A673 (cell line): ENCODE measurements at places on chromosomes 4 and X. TPM values are rescaled to one million over a fixed set of nuclear protein-coding genes. Genes with fewer than 3 reads are reported as not detected.

GRCh38 chr4:7626531-7626930 is 191.8 kb upstream of the PSAPL1 start:
- no peak overlapping the region for H3K4me3 ChIP-seq
- H3K4me1 ChIP-seq = no peaks in the 10 kb centered on the region
- no peak for DNase-seq
- H3K36me3 ChIP-seq = no peaks in the 10 kb centered on the region

GRCh38 chr4:175536852-175537453 is 275.1 kb downstream of the GPM6A start:
- no peak overlapping the region for H3K27ac ChIP-seq
- H3K4me3 ChIP-seq = no peak overlapping the region
- H3K4me1 ChIP-seq = no peaks in the 10 kb centered on the region
- no peaks in the 10 kb centered on the region for H3K27me3 ChIP-seq
- peak; percentile 71 for DNase-seq
- H3K36me3 ChIP-seq = no peaks in the 10 kb centered on the region

The PABPC4L gene
- 3.4 and 4.4 TPM in 2 replicates for total RNA-seq

The VGLL1 gene
- total RNA-seq = not detected in 2 replicates

DNA sequence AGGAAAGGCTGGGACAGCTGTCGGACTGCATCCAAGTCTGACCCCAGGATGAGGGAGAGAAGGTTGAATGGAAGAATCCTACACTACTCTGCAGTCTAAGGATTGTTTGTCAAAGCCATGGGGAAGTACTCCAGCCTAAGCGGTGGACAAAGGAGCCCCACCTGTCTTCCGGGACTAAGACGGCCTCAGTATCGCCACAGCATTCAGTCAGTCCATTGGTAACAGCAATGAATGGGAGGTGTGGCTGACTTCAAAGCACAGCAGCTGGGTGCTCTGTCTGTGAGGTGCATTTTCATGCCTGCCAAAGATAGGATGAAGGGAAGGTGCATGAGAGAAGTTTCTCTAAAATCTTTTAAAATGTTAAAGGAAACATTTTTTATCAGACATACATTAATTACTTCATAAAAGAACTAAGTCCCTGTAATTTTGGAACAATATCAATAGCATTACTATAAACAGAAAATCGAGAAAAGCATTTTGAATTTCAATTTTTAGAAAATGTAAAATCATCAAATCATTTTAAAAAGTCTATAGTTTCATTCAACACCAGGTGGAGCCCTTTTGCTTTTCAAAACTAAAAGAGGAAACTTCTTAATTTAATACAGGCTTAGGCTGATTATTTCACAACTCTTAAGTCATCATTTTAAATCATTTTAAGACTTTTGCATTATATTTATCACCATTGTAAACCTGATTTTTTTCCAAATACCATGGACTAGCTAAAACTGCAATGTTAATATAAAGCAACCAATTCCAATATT is 27.6 kb upstream of the INTU start:
- peaks cover 6% of the 10 kb centered on the region for H3K4me1 ChIP-seq
- no peaks in the 10 kb centered on the region for H3K27me3 ChIP-seq
- no peaks in the 10 kb centered on the region for H3K36me3 ChIP-seq
- H3K4me3 ChIP-seq = no peak overlapping the region

GRCh38 chr4:1171311-1172227 is 814 bp downstream of the SPON2 start:
- H3K4me1 ChIP-seq = peaks cover 4% of the 10 kb centered on the region
- H3K36me3 ChIP-seq = no peaks in the 10 kb centered on the region
- DNase-seq = no peak

The PDS5A gene
- 104 and 106 TPM in 2 replicates for total RNA-seq

DNA sequence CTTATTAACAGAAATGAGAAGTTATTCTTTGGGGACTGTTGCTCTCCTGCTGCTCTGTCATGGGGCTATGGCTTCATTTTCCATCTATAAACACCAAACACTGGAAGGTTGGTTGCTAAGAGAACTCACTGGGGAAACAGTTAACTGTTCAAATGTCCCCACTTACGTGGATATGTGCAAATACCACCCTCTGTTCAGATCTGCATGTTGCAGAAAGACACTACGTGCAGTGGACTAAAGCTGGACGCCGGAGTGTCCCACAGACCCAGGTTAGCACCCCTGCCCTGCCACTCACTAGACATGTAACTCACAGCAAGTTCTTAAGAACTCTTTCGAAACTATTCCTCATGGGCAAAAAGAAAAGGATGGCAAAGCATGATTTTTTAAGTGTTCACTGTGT is 62.1 kb downstream of the SORBS2 start:
- H3K36me3 ChIP-seq = no peaks in the 10 kb centered on the region
- no peak overlapping the region for H3K4me3 ChIP-seq
- H3K27ac ChIP-seq = no peak overlapping the region
- DNase-seq = no peak
- peaks cover 54% of the 10 kb centered on the region for H3K27me3 ChIP-seq

GRCh38 chr4:169215656-169216055 is 55.1 kb downstream of the SH3RF1 start:
- H3K4me3 ChIP-seq = no peak overlapping the region
- no peak overlapping the region for H3K27ac ChIP-seq
- H3K4me1 ChIP-seq = no peaks in the 10 kb centered on the region

The ATP11C gene
- total RNA-seq = 88.5 and 93.1 TPM in 2 replicates

The IGSF1 gene
- not detected in 2 replicates for total RNA-seq
